ENCODE measurements at places on chromosomes 7 and 10.

- DNase-seq, result no peak
These were observed 18.1 kb downstream of the RAB11FIP2 start for GRCh38 chr10:118028619-118029018.

- no peak for DNase-seq
These were observed 889 bp upstream of the GPR15LG start for GRCh38 chr10:84172467-84173356.

- peak; percentile 44 for DNase-seq
These were observed at the start of gene DLG5 for GRCh38 chr10:77926566-77927401. DLG5 (minus strand) TSS chr10:77926755; CDS start chr10:77926520, 235 bp downstream.

DNA sequence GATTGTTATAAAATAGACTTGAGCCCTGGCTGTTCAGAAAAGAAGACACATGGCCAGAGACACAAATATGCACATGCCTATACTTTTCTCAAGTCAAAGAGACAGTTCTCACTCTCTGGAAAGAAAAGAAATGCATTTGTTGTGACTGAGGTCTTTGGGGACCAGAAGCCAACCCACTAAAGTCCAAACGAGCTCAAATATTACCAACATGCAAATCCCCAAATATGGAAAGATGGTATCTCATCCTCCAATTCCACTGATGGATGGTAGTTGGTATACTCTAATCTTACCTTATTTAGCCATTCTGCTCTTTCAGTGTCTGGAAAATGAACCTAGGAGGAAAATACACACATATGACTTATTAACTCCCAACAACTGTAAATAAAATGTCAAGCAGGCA, 30.6 kb downstream of the ESYT2 start:
- DNase-seq, result no peak

DNA sequence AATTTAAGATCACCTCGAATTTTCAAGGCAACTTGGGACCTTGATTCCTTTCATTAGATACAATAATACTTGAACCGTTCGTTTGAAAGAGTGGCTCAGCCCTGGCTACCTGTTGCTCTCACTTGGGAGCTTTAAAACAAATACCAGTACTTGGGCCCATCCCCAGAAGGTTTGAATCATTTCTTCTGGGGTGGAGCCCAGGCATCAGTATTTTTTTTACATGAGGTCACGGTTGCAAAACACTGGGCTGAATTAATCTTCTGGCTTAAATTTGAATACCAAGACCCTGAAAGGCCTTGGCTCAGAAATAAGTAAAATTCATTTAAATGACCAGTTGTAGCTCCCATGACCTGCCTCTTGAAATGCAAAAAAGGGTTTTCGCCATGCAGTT, 214.9 kb downstream of the CREB5 start:
- no peak for DNase-seq

DNA sequence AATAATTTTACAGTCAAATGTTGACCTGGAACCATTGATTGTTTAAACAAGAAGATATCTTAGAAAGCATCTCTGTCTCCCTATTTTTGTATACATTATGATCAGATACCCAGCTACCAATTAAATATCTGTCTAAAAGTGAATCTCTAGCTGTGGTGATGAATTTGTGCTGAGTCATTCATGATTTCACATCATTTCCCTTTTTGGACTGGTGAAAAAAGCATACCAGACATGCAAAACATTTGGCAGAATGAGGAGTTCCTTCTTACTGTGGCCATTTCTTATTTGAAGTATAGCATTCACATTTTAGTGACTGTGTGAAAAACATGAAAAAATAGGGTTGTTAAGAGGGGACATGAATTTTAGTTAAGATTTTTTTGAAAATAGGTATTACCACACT, 98.0 kb upstream of the GATA3 start:
- peak; percentile 54 for DNase-seq

GRCh38 chr7:15131661-15132060, 229.1 kb upstream of the DGKB start:
- no peak for DNase-seq

GRCh38 chr10:71516890-71517289, 120.2 kb downstream of the CDH23 start:
- DNase-seq, result no peak

DNA sequence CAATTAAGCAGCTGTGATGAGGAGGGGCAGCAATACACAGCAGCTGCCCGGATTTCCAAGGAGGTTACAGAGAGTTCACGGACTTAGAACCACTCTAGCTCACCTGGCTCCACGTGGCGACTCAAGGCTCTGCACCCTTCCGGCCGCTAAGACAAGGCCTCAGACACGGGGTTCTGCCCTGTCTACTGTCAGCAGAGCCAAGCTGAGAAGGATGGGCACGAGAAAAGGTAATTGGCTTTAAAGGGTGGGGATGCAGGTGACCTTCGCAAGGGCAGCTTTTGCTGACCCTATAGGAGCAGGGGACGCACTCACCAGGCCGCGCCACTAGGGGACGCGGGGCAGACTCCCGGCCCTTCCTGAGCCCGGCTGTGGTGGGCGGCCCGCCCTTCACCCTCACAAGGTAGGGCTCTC, 152.4 kb downstream of the KIF20B start:
- DNase-seq, result no peak

DNA sequence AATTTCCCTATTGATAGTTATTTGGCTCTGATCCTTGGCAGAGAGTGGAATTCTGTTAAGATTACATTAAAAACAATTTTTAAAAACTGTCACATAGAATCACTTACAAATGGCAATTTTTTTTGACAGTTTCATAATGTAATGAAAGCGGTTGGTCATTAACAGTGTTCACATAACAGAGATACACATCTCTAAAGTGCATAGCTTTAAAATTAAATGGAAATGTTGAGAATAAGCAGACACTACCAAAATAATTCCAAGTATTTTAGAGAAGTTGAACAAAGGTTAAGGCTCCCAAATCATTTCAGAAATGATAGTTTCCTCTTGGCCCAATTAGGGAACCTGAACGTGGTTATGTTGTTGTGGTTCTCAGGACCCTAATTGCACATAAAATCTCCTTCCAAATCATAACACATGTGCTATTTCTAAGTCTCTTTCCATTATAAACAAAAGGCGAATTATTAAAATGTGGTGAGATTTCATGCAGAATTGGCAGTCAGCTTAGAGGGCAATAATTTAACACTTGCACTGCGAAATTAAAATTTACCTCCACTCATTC, 528.9 kb upstream of the FZD8 start:
- no peak for DNase-seq

DNA sequence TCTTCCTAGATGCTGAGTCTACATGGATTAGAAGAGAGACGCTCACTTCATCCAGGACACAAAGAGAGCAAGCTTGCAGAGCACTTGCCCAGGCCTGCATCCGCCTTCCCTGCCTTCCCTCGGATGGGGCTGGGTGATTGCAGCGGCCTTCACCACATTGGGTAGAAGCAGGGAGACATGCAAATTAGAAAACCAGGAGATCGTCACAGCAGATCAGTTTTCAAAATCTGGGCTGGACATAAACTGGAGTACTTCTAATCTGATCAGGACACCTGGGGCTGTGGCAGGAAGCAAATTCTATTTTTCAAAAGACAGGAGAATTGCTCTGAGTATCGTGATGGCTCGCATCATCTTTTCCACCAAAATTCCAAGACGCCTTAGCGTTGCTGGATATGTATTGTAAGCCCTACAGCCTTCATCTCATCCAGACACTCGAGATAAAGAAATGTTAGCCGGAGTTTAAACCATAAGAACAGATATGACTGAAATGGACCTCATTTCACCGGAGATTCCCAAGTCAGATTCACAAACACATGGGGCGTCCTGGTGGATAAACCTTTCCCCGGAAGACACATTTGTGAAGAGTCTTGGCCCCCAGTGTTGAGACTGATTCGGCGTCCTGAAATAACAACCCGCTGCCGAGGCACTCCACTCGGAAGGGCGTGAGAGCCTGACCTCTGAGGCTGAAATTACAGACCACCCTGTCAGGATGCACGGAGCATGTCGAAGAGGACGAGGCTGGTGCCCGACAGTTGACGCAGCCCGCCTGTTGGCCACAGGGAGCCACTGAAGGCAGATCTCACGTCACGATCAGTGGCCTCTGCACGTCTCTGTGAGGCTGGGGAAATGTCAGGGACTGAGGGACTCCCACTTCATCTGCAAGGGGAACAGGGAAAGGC, 91.2 kb upstream of the PARD3 start:
- DNase-seq, result no peak

DNA sequence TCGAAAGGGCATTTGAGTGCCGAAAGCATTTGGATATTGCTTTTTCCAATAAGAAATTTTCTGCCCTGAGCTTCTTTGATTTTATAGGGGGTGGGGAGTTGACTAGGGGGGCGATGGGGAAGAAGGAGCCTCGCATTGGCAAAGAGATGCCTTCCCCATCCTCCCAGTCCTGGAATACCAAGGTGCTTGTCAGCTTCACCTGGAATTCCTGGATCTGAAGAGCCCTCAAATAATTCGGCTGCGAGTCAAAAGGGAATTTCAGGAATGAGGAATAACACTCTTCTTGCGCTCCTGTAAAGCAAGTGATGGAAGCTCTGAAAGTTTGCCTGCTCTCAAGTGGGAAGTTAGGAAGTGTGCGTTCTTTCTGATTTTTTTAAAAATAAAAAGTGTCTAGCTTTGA, 7.3 kb downstream of the NXPH1 start:
- DNase-seq, result no peak

- no peak for DNase-seq
These were observed 129.6 kb downstream of the ATP6V0E2 start for GRCh38 chr7:150003304-150003810.

DNA sequence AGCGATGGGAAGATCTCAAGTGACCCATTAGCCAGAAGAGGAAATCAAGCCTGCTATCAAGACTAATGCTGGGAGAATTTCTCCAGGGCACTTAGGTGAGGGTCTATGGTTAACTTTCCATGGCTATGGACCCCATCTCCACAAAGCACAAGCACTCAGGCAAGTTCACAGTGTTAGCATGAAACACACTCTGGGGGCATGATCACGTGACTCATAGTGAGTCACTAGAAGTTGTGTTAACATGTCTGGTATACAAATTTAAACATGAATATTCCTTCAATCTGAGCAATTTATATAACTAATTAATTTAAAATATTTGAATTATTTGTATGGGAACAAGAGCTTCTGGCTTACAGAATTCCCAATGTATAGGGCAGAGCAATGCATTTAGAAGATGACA, 131.8 kb downstream of the FAM204A start:
- DNase-seq, result no peak

DNA sequence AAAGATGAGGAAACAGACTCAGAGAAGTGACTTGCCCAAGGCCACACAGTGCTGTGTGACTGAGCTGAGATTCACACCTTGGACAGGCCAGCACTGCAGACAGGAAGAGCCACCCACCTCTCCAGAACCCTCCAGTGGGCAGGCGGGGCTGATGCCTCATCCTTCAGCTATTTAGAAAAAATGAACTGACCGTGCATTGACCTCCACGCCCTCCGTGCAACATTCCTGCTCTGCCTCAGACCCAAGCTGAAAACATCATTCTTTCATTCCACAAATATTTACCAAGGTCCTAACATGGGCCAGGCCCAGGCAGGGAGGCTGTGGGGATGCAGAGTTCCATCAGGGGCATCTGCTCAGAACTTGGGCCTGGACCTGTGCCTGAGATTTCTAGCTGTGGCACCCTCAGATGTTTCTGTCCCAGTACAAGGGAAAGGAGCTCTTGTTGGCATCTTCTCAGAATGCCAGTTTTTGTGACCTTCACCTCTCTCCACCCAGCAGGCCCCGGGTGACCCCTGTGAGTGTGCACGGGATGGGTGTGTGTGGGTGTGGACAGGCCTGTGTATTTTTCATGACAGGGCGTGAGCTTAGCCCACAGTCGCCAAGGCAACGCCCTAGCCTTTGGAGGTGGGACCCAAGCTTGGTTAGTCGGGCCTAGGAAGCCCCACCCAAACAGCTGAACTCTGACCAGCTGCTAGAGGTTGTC, 6.5 kb downstream of the VSIR start:
- no peak for DNase-seq

DNA sequence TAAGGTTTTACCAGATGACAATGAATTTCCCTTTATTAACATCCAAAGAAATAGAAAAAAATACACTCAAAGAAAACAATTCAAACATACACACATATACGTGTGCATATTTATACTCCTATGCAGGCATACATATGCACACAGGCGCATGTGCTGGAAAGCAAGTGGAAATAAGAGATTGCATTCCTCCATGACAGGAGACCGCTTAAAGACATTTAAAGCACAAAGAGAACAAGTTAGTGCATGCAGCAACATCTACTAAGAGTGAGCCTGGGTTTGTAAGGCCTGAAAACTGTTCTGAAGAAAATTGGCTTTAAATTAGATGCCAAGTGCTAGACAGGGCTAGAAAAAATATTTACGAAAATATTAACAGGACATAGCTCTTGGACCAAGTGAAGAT, 40.1 kb upstream of the PPP1R17 start:
- no peak for DNase-seq

DNA sequence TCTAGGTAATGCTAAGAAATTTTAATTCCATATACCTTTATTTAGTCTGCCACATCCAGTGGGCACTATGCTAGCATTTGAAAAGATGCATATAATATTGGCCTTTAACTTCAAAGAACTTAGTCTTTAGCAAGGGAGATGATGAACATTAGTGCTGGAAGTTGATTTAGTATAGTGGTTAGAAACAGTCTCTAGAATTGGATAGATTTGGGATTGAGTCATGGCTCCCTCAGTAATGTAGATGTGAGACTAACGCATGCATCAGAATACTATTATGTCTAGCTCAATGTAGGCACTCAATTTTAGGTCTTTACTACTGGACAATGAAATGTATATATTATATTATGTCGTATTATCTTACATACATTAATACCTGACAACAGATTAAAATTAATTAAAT, 5.8 kb downstream of the DKK1 start:
- no peak for DNase-seq

DNA sequence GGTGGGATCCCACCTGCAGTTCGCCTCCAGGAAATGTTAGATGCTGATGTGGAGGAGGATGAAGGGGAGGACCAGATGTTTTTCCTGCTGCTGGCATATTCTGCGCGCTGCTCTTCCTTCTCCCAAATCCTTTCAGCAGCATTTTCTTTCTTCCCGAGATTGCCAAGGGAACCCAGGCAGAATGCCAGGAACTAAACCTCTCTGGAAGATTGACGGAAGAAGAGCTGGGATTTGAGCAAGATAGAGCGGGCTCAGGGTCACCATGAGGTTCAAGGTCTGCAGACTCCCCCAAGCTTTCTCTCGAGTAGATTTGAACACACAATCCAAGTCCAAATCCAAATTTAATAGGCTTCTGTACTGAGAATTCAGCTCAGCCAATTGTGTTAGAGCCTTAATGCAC, 345.2 kb upstream of the C7orf33 start:
- no peak for DNase-seq

All from activated CD4-positive, alpha-beta T cell treated with anti-CD3 and anti-CD28 coated beads, Interleukin-2, Interleukin-4, amounts not matched to agents 100 ng/mL and 50 ng/mL, durations not matched to agents 16 hours and 8 hours (primary cell).